Osteoblast (primary cell): ENCODE measurements at places on chromosomes 4 and X. TPM values are rescaled to one million over a fixed set of nuclear protein-coding genes. Genes with fewer than 3 reads are reported as not detected.

DNA sequence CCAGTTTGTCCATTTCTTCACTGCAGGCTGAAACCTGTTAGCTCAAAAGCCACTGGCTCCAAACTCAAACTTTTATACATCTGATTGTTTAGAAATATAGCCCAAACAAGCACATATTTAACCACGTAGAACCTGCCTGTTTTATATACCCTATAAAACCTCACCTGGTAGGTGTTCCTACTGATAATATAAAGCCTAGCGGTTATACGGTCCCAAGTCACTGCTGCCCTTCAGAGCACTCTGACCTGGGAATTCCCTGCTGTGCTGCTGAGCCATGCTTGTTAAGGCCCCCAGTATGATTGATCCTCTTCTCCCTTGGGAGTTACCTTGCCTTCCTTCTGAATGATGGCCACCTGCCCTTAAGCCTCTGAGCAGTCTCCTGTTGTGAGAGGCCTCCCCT is 432.8 kb upstream of the LCORL start:
- H3K27ac ChIP-seq = no peak overlapping the region
- H3K4me3 ChIP-seq = no peak overlapping the region
- H3K27me3 ChIP-seq = no peaks in the 10 kb centered on the region
- DNase-seq = no peak

GRCh38 chr4:160701671-160702070 is 1462.1 kb downstream of the FSTL5 start:
- H3K4me3 ChIP-seq = no peak overlapping the region
- no peaks in the 10 kb centered on the region for H3K36me3 ChIP-seq
- no peak for DNase-seq
- H3K27me3 ChIP-seq = no peaks in the 10 kb centered on the region
- no peak overlapping the region for H3K27ac ChIP-seq

GRCh38 chr4:94256828-94257227 is 49.2 kb downstream of the SMARCAD1 start:
- H3K36me3 ChIP-seq = peaks cover 11% of the 10 kb centered on the region
- no peak overlapping the region for H3K4me3 ChIP-seq
- no peak overlapping the region for H3K27ac ChIP-seq
- no peaks in the 10 kb centered on the region for H3K4me1 ChIP-seq
- no peak for DNase-seq

DNA sequence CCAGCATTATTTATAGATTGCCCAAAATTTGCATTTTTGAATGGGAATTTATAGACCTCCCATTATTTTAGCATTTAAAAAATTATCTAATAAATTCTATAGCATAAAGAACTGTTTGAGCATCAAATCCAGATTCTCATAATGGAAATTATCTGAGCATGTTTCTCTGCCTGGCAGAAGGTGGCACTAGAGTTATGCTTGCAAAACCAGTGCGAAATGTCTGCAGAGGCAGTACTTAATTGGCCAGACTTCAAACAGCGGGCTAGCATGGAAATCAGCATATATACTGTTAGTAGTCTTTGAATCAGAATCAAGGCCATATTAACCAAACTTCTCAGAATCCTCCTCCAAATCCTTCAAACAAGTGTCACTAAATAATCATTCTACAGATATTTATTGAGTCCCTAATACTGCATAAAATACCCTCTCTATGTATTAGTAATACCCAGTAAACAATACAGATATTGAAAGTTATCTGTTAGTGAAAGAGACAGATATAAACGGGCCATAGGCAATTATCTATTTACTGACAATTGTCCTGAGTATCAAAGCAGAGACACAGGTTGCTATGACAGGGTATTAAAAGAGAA is 78.7 kb upstream of the DCLK2 start:
- no peaks in the 10 kb centered on the region for H3K36me3 ChIP-seq
- no peak overlapping the region for H3K4me3 ChIP-seq
- peak; percentile 30 for DNase-seq
- H3K27ac ChIP-seq = no peak overlapping the region
- H3K27me3 ChIP-seq = no peaks in the 10 kb centered on the region

DNA sequence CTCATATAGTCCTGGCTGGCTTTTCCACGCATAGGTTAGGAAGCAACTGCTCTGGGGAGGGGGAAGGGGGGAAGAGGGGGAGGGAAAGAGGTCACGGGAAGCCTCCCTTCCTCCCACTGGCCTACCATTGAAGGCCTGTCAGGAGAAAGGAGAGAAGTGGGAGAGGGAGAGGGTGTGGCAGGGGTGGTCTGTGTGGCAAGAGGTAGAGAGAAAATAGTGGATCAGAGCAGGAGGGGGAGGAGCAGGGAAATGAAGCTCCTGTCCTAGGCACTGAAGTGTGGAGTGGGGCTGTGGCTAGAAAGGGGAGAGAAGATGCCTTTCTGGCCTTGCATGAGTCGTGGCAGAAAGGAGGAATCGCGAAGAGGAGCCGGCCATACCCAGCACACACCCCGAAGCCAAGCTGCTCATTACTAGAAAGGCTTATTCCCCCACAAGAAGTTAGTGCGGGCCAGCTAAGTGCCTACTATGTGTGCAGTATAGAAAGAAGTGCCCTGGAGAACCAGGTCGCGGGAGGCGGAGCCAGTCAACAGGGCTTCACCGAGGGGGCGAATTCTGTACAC is 1.1 kb upstream of the TMEM164 start:
- peaks cover 9% of the 10 kb centered on the region for H3K27me3 ChIP-seq
- no peak overlapping the region for H3K27ac ChIP-seq
- peak; percentile 72 for DNase-seq
- peak overlapping the region; percentile 75 for H3K4me3 ChIP-seq
- H3K36me3 ChIP-seq = no peaks in the 10 kb centered on the region

GRCh38 chr4:122700178-122700725 is 32.3 kb upstream of the BBS12 start:
- no peak overlapping the region for H3K27ac ChIP-seq
- H3K4me3 ChIP-seq = no peak overlapping the region
- peaks cover 6% of the 10 kb centered on the region for H3K4me1 ChIP-seq
- no peaks in the 10 kb centered on the region for H3K36me3 ChIP-seq
- no peaks in the 10 kb centered on the region for H3K27me3 ChIP-seq
- DNase-seq = no peak

TLR10 gene
- under 0.01 TPM in 1 of 2 replicates, not detected in the other for total RNA-seq

CT55 gene
- total RNA-seq = not detected in 2 replicates

CRLF2 gene
- 0.29 and 1.1 TPM in 2 replicates for total RNA-seq

EIF4E gene
- total RNA-seq = 94.9 and 105 TPM in 2 replicates

GNRHR gene
- total RNA-seq = not detected in 2 replicates

DNA sequence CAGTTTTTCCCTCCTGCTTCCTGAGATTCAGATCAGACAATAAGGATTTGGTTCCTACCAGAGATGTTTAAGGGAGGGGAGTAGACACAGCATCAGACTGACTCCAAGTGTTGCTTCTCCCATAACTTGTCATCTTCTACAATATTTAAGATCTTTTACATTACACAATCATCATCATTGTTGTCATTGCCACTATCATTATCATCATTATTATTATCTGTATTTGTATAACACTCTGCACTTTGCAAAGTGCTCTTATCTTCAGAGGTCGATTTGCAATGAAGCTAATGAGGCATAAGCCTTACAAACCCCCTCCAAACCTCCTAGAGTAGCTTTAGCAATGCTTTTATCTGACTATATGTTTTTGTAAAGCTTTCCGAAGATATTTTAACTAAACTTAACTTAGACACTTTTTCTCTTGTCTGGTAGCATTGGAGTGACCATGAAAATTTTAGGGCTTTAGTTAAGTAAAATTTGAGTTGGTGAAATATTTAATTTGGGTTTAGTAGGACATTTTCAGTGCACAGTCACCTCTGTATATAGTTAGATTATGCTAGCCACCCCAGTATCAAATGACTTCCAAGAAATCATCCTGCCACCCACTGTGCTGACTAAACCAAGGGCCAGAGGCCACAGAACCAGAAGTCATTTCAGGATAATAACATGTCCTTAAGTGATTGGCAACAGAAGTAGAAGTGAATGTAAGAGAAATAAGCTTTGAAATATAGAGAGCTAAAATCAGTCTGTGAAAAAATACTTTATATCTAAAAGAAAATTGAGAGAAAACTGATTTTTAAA is 124.2 kb upstream of the NRK start:
- DNase-seq = no peak
- no peaks in the 10 kb centered on the region for H3K36me3 ChIP-seq
- peaks cover 4% of the 10 kb centered on the region for H3K4me1 ChIP-seq
- no peak overlapping the region for H3K4me3 ChIP-seq

GRCh38 chr4:137393044-137393443 is 139.2 kb downstream of the PCDH18 start:
- H3K4me1 ChIP-seq = peaks cover 2% of the 10 kb centered on the region
- no peak overlapping the region for H3K4me3 ChIP-seq
- H3K36me3 ChIP-seq = no peaks in the 10 kb centered on the region
- H3K27ac ChIP-seq = no peak overlapping the region

- no peak overlapping the region for H3K27ac ChIP-seq
- no peaks in the 10 kb centered on the region for H3K27me3 ChIP-seq
- H3K4me1 ChIP-seq = no peaks in the 10 kb centered on the region
- H3K36me3 ChIP-seq = no peaks in the 10 kb centered on the region
These were observed 920.9 kb upstream of the PABPC4L start for GRCh38 chr4:135122457-135122856.

TMPRSS11F gene
- not detected in 2 replicates for total RNA-seq

CXCL3 gene
- total RNA-seq = 0.36 TPM in 1 of 2 replicates, not detected in the other
